NCI-H1417 treated with DMSO at 0.1 percent for 48 hours (cell line): ENCODE measurements at places on chromosomes 4 and X.

DNA sequence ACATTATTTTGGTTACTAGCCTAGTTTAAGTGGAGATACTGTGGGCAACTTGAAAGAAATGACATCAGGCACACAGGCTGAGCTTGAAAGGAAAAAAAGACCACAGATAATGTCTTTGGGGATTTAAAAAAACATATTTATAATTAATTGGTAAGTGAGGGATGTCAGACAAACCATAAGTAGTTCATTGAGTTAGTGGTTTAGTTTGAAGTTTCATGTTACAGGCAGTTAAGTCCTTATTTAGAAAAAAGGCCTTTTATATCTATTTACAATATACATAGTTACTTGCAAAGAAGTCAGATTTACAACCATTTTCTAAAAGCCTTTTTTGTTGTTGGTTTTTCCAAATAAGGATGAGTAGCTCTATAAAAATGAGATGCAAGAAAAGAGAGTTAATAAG, 89.2 kb downstream of the CDS1 start:
- DNase-seq: no peak

DNA sequence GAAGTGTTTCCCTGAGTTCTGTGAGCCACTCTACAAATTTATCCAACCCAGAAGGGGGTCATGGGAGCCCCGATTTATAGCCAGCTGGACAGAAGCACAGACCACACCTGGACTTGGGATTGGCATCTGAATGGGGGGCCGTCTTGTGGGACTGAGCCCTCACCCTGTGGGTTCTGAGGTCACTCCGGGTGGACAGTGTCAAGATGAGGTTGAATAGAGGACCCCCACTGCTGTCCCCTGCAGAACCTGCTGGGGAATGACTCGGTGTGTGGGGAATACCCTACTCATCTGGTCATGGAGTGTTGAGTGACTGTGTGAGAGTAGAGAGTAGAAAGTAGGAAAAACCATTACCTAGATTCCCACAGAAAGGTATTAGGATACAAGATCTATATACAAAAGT, 67.5 kb downstream of the ZFYVE28 start:
- no peak for DNase-seq

- no peak for DNase-seq
These were observed 92.2 kb upstream of the PGRMC2 start for GRCh38 chr4:128379860-128380259.

DNA sequence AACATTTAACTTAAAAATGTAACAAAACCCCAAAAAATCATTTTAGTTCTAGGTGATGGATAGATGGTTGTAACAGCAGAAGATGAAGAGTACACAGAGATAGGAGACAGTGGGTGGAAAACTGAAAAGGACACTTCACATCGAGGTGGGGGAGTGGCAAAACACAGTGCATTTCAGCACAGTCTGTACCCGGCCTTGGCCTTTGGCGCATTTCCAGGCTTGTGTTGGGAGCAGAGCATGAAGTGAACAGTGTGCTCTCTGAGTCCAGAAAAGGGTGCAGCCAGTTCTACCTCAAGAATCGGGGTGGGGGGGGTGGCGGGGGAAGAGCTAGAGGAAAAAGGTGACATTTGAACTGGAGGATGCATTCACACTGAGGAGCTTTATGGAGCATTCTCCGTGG, 4.3 kb downstream of the TSPYL2 start:
- DNase-seq: no peak

GRCh38 chrX:118652717-118653116, 74.7 kb upstream of the IL13RA1 start:
- no peak for DNase-seq

- no peak for DNase-seq
These were observed 339.7 kb downstream of the PCDH19 start for GRCh38 chrX:100070334-100070849.

- DNase-seq: no peak
These were observed 7.9 kb downstream of the MAGEB18 start for GRCh38 chrX:26146024-26146423.

DNA sequence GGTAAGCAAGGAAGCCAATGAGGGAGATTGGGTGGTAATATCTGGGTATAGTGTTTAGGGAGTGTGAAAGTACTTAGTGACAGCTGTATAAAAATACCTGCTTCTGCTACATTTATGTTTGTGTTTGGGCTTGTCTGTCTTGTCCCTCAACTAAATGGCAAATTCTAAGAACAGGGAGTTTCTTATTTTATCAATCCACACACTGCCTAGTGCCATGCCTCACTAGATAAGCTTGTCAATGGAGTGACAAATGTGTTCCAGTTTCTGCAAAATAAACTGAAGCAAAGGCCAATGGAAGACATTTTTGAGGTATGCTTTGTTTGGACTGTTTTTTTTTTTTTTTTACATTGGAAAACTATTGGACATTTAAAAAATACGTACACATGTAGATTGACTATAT, 418.0 kb downstream of the SH2D1A start:
- no peak for DNase-seq

DNA sequence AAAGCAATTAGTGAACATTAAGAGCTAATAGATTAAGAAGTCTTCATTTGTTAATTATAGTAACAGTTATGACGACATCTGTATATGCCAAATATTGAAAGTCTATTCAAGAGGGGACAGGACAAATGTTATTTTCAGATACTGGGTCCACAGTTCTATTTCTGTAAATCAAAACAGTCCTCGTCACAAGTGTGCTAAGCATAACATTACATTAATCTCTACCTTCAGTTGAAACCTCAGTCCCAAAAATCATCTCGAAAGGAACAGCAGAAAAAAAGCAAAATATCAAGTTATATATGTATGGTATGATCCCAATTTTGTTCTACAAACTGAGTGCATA, 70.3 kb downstream of the APBB2 start:
- DNase-seq: no peak

DNA sequence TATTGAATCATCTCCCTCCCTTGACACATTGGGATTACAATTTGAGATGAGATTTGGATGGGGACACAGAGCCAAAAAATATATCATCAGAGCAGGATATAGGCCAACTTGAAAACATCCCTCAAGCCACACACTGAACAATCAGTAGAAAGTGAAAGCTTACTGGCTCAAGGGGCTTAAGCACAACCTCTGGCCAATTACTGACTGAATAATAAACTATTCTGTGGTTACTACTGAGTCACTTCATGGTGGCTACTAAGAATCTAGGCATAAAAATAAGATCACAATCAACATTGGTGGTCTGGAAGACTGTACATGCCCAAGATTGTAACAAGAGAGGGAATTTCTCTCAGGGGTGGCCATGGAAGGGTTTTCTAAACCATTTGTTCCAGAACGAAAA, 27.4 kb upstream of the GPR174 start:
- DNase-seq: no peak

GRCh38 chr4:163284304-163284703, 48.1 kb downstream of the NPY1R start:
- no peak for DNase-seq

DNA sequence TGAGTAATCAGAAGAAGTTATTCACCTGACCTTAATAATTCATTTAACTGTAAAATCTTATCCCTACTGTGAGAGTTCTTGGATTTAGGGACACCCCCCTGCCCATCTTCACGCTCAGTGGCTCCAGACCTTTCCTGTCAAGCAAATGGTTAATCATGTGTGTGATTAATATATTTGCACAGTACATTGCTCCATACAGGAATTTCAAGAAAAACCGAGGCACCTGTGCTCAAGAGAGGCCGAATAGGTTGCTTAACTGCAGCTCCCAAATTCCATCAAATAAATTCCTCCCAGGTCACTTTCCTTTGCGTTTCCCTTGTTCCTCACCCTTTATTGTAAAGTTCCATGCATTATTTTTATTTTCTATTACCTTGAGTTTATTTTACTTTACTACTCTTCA, 119.5 kb downstream of the STOX2 start:
- no peak for DNase-seq
